NCI-H510A (cell line): ENCODE measurements at places on chromosomes 5 and 9.

DNA sequence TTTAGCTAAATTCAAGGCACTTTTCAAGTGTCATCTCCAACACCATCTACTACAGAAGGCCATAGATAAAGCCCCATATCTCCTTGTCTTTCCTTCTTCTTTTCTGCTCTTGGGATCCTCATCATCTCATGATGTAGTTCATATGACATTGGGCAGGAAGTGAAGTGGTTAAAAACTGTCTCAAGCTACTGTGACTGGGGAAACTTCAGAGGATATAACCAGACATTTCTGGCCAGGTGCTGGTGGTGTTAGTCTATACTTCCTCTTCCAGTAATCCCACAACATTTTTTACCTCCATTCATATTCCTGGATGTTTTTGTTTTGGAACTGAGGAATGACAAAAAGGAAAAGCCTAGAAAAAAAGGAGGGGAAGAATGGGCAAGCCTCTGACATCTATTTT lies 188.7 kb downstream of the LURAP1L start:
- no peak for DNase-seq

GRCh38 chr9:129773262-129774048 lies 20.6 kb upstream of the PTGES start:
- no peak for DNase-seq

- DNase-seq, result no peak
These were observed 26.9 kb upstream of the SYK start for GRCh38 chr9:90774682-90775081.

- no peak for DNase-seq
These were observed 202.1 kb downstream of the PCSK5 start for GRCh38 chr9:76092572-76092971.

DNA sequence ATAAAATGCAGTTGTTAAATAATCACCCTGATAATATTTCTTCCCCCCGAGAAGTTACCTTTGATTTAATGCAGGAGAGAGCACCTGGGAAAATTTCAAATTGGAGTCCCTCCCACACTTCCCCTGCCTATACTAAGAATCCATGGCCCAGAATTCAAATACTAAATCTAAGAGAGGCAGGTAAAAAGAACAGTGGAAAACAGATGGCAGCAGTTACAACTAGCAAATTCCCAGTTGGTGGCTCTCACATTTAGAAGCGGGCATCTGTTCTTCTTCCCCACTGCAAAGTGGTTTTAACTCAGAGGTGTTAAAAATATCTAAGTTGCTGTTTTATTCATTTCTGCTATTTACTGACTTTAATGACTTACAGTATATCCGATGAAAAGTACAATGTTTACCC lies 210.4 kb upstream of the ELAVL2 start:
- DNase-seq, result no peak

GRCh38 chr5:137995077-137995748 lies 37.7 kb downstream of the FAM13B start:
- no peak for DNase-seq

DNA sequence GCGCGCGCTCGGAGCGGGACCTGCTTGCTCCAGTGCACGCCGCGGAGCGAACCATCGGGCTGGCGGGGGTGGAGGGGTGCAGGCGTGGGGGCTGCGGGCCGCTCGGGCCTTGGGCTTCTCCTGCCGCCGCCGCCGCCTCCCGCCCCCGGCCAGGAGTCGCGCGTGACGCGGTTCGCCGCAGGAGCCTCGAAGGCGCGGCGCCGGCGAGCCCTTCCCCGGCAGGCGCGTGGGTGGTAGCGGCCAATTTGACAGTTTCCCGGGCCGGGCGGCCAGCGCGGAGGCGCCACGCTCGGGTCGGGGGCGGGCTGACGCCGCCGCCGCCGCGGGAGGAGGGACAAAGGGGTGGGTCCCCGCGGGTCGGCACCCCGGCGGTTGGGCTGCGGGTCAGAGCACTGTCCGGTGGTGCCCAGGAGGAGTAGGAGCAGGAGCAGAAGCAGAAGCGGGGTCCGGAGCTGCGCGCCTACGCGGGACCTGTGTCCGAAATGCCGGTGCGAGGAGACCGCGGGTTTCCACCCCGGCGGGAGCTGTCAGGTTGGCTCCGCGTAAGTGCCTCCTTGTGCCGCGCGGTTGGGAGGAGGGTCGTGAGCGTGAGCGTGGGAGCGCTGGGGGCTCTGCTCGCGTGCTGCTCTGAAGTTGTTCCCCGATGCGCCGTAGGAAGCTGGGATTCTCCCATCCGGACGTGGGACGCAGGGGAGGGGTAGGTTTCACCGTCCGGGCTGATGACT lies at the start of gene TJP2:
TJP2 (plus strand) TSS at position 387 of the 725 bp plus-strand sequence; CDS start at position 483, 96 bp downstream.
- DNase-seq, result no peak

GRCh38 chr5:27387535-27388073 lies 349.2 kb upstream of the CDH9 start:
- DNase-seq, result no peak

DNA sequence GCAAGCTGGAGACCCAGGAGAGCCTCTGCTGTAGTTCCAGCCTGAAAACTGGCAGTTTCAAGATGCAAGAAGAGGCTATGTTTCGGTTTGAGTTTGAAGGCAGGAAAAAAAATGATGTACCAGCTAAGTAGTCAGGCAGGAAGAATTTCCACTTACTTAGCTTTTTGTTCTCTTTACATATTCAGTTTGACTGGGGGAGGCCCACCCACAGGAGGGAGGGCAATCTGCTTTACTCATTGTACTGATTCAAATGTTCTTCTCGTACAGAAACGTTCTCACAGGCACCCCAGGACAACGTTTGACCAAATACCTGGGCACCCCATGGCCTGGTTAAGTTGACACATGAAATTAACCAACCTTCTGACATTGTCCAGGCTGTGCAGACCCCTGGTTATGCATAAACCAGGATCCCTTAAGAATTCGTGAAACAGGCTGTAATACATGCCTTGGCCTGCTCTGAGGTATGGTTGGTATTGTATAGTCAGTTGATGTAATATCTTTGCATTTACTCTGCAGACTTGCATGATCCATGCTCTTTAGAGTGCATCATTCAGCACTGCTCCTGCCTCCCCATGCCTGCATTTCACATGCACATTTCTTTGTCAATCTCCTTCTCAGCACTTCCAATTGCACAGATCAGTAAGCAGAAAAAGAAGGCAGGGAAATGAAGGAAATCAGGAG lies 687.1 kb downstream of the TAF11L14 start:
- DNase-seq, result no peak

DNA sequence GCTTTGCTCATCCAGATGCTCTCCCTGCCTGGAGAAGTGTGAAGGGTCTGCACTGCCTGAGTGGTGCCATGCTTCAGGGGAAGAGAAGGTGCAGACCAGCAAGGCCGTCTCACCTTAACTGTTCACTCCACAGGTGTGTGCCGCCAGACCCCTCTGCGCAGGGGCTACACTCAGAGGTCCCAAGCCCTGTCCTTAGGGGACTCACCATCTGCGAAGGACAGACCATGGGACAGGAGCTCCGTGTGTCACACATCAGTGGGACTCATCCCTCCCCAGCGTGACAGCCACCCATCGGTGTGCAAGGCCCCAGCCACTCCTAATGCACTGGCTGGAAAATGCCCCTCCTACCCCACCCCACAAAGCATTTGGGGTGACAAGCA lies 142.9 kb downstream of the OLFM1 start:
- no peak for DNase-seq

DNA sequence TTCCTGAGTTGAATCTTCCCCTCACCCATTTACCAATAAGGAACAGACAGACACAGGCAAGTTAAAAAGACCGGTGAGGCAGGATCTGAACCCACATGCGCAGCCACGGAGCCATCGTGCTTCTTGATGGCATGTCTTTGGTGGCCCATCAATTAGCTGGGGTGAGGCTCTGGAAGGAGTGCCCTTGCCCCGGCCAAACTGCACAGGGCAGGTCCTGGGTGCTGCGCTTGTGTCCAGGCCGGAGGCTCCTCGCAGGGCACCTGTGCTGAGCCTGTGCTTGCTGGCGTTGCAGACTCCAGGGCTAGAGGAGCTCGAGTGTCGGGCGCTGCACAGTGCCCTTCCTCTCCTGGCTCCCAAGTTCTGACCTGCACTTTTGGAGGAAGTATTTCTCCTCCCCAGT lies 66.4 kb downstream of the PSMB7 start:
- DNase-seq, result no peak

DNA sequence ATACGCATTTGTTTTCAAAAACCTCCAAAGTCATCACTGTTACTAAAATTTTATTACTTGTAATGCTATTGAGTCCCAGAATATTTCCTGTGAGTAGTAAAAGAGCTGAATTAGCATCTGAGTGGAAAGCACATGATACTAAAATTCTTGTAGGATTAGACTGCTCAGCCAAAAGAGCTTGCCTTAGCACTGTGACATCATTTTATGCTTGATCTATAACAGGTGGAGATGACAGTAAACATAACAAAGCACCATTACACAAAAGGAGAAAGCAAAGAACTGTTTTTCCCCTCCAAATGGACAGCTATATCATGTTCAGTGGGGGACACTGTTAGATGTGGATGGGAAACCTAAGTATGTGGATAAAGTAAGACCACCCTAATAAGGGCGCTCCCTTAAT lies 5.8 kb upstream of the JAK2 start:
- no peak for DNase-seq

GRCh38 chr5:56440871-56441740 lies 208.0 kb upstream of the ANKRD55 start:
- DNase-seq, result no peak

- DNase-seq, result no peak
These were observed 7.4 kb upstream of the SHROOM1 start for GRCh38 chr5:132837868-132838267.

DNA sequence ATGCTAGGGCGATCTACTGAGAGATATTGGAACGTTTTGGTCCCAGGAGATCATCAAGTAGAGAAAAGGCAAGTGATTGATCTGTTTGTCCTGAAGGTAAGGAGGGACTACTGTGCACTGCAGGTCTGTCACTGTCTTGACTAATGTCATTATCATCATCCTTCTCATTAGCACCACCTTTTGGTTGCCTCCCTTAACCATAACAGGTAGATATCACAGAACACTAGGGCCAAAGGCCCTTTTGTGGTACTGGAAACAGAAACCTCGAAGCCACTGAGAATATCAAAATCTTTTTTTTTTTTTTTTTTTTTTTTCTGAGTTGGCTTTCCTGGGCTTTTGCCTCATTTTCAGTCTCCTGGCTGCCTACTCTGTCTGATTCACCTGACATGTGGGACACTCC lies 134.0 kb downstream of the KCTD16 start:
- no peak for DNase-seq

DNA sequence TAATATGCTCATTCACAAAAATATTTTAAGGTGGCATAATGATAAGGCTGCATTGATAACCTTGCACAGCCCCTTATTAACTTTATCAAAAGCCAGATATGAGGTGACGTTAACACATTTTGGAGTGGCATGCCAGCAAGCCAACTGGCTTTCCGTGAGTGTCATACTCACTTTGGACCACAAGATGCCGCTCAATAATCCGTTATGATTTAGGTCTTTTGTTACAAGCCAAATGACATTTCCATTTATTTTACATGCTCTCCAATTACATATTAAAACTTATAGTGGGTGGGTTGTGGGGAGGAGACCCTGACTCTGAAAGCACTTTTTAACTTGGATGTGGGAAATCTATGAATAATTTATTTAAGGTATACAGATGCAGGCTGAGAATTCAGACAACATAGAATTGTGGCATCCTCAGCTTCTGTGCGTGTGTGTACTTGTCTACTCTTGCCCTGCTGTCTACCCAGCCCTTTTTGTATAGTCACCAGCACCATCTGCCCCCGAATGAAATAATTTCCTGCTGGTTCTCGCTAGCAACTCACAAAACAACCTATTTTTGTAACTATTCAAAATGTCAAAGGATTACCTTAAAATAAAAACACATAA lies 305.1 kb downstream of the PSAT1 start:
- no peak for DNase-seq
